ENCODE measurements at places on chromosomes 16 and 17.

- no peak for DNase-seq
Observed at GRCh38 chr17:4959261-4959965, 8.2 kb downstream of the SPAG7 start.

DNA sequence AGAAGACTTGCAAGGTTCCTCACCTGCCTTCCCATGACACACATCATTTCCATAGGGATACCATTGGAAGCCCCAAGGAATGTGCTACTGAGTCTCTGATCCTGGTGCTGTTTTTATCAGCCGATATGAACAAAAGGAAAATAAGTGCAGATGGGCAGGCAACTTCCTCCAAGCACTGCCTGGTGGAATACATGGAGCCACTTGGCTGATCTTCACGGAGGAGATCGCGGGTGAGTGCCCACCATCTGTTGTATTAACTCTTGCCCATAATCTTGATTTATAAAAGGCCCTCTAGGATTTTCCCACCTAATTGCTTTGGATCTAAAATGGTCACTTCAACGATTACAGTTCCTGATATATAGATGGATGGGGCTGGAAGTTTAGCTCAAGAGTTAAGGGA is 24.7 kb upstream of the CDRT15 start:
- DNase-seq: no peak

DNA sequence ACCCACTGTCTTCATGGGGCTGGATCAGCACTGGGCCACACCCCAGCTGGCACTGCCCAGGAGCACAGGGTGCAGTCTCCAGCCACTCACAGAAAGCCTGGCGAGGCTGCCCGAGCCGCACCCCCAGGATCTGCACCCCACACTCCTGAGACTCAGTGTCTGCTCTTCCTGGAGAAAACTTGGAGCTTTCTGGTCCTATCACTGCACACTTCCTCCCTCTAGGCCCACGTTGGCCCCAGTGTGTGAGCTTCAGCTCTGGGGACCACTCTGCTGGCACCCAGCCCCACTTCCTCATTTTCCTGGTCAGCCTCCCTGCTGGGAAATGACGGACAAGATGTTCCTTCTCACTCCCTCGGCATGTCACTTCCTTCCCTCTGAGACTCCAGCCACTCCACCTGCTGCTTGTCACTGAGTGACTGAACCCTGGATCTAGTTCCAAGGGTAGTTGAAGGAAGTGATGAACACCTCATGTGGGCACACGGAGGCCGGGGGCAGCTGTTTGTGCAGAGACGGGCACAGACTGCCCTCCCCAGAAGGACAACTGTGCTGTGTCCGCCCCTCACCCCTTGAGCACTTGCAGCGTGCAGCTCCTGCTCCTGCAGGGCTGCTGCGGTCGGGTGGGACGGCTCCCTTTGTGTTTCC is 29.0 kb downstream of the ZC3H18 start:
- no peak for DNase-seq

- no peak for DNase-seq
Observed at GRCh38 chr17:38672788-38673706, 1.7 kb downstream of the EPOP start.

DNA sequence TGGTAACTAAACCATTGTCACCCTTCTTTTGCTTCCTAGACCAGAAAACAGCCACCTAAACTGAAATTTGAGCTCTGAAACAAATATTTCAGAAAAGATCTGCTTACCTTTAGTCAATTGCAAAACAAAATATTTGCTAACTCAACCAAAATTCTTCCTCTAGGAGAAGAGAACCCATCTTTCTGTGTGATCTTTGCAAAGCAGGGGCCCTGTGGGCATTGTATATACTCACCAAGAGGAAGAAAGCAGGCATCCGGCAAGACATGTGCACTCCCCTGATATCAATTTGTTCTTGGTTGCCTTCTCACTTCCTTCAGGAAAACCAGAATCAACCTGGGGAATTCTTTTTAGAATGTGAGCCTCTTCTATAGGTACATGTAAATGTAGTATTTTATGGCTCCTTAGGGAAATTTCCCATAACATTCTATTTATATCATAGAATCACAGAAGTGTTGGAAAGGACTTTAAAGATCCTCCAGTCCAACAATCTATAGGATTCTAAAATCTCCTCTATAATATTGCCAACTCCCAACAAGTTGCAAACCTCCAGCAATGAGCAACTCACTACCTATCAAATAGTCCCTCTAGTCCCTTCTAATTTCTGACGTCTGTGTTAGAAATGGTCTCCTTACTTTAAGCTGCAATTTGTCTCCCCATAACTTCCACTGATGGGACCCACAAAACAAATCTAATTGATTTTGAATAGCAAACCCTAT is 966 bp downstream of the SLFN14 start:
- DNase-seq: no peak

DNA sequence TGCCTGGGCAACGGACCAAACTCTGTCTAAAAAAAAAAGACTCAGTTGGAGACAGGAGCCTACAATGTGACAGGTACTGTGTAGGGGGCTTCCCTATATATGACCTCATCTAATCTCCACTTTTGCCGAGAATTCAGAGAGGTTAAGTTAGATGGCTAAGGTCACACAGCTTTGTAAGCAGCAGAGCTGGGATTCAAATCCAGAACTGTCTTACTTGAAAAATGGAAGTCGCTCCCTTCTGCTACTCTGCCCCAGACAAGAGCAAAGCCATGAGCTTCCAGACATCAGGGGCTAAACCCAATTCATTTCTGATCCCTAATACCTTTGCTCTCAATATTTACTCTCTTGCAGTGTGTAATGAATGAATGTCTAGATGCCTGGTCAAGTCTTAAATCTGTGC is 41.5 kb upstream of the ABCC12 start:
- no peak for DNase-seq

GRCh38 chr16:677316-678190 is 2.1 kb downstream of the RHBDL1 start:
- DNase-seq: no peak

GRCh38 chr17:75517297-75517865 is 1.1 kb downstream of the TSEN54 start:
- peak; percentile 30 for DNase-seq

DNA sequence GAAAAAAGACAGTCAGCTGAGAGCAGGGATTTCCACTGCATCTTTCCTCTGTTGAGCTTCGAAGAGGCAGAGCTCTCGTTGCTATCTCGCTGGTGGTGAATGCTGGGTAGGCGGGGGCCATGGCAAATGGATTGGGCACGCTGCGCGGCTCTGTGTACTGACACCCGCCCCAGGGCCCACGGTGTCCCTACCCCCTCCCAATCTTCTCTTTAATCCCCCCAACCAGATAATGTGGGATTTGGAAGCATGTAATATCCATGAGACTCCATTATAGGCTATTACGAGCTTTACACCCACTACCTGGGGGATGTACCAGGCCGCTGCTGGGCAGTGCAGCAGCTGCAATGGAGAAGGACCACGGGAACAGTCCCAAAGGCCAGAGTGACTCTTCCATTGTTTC is 8.3 kb downstream of the PIPOX start:
- no peak for DNase-seq

DNA sequence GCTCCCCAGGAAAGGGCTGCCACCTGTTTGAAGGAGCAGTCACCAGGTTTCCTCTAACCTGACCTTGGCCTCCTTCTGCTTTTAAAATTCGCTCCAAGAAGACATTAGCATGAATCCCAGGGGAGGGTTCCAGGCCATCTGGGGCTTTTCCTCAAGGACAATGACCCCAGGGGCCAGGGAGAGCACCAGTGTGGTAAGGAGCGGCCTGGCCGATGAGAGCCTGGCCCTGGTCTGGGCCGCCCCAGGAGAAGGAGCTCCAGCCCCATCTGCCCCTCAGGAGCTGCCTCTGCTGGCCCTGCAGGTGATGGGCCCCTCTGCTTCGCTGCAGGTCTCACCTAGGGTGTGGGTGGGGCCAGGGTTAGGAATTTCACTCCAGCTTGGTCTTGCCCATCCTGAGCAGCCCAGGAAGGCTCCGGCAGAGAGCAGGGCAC is 209.2 kb upstream of the TNRC6C start:
- DNase-seq: no peak

DNA sequence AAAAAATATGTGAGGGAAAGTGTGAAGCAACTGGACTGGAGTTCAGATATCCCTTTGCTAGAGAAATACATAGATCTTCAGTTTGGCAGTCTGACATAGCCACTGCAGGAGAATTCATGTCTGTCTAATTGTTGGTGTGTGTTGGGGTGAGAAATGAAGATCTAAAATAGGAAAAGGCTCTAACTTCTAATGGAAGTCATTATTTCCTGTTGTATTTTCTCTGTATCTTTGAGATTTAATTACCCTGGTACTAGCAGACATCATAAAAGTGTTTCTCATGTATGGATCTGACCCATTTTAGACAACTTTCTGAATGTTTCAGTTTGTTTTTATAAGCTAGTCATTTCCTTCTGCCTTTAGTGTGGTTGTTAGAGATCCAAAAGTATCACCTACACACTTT is 128.3 kb downstream of the NLK start:
- DNase-seq: no peak

GRCh38 chr16:48282636-48283263 is 35.4 kb upstream of the ABCC11 start:
- no peak for DNase-seq

DNA sequence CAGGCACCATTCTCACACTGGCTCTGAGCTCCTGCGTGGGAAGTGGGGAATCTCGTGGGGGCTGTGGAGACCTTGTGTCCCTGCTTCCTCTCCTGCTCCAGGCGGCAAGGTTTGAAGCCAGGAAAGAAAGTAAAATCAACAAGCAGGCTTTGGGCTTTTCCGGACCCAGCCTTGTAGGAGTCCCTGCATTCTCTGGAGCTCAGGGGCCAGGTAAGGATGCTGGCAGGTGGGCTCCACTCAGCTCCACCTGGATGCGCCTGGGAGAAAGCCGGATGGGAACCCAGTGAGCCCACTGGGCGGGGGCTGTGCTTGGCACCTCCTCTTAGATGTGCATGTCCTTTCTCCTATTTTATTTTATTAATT is 362.5 kb downstream of the SEC14L1 start:
- no peak for DNase-seq

DNA sequence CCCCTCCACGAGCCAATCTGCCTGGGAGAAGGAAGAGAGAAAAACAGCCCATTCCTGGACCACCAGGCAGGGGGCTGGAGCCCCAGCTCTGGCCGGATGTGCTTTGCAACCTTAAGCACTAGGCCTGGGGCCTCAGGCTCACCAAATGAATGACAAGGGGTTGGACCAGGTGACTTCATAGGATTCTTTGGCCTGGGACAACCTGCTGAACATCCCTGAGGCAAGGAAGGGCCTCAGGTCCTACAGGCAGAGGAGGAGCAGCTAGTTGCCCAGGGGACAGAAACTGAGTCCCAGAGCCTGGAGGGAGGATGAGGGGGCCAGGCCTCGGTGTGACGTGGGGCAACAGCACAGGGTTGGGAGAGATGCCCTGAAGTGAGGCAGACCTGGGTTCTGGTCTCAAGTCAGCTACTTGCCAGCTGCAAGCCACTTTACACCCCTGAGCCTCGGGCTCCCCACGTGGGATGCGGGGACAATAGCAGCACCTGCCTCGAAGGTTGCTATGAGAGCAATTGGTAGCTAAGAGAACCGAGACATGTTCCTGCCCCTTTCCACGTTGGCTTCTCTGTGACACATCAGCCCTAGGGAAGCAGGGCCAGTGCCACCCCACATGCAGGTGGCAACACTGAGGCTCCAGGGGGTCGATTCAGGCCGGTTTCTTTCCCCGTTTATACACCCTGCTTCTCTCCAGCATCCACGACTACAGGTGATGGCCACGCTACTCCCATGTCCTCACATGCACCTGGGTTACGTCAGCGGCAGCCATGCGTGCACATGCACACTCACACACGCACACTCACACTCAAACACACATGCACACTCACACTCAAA is 42.6 kb downstream of the CFAP20 start:
- no peak for DNase-seq

DNA sequence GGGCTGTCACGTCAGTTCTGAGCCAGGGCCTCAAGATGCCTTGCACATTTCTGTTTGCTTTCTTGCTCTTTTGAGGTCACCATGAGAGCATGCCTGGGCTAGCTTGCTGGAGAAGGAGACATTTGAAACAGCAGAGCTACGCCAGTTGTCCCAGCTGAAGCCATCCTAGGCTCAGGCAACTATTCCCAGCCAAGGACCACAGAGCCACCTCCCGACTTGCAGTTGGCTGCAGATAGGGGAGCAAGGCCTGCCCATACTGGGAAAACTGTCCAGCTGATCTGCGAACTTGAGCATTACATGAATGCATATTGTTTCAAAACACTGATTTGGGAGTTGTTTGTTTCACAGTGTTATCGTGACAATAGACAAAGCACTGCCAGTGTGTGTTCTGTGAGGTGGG is 340.8 kb downstream of the XYLT1 start:
- DNase-seq: no peak

GRCh38 chr17:74274060-74274708 is at the start of gene DNAI2:
Gene DNAI2, plus strand, starts transcription at chr17:74274234. Its CDS starts 7,584 bp downstream, at chr17:74281818.
- DNase-seq: no peak

DNA sequence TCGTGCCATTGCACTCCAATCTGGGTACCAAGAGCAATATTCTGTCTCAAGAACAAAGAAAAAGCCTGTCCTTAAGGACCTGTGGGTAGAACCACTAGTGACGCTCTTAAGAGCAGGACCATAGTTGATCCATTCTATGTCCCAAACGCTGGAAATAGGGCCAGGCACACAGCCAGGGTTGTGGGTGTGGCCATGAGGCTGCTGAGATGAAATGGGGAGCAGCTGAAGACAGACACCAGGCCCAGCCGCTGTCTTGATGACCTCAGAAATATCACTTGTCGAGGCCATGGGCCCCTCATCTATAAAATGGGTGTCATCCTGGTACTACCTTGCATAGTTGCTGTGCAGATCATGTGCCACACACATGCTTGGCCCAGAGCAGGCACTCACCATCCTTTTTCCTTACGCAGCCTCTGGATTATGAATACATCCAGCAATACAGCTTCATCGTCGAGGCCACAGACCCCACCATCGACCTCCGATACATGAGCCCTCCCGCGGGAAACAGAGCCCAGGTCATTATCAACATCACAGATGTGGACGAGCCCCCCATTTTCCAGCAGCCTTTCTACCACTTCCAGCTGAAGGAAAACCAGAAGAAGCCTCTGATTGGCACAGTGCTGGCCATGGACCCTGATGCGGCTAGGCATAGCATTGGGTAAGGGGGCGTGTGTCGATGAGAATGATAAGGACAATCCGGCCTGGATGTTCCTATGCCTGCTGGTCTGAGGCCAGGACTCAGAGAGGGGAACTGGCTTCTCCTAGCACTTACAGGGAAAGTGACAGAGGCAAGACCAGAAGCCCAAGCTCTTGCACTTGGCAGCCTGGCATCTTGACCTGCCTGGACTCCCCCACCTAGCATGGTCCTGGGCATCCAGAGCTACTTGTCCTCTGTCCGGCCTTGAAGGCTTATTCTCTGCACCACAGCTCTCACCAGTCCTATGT is 25.5 kb downstream of the CDH5 start:
- DNase-seq: no peak

GRCh38 chr17:3400055-3400454 is 1.8 kb upstream of the OR1E1 start:
- no peak for DNase-seq

All from naive thymus-derived CD8-positive, alpha-beta T cell (primary cell).